ENCODE measurements at places on chromosomes 12 and 14.
A peak's percentile ranks its signal among the peaks of the same experiment; 100 is the strongest.

GRCh38 chr14:32507029-32507984 is 178.2 kb downstream of the AKAP6 start:
- no peak for DNase-seq

DNA sequence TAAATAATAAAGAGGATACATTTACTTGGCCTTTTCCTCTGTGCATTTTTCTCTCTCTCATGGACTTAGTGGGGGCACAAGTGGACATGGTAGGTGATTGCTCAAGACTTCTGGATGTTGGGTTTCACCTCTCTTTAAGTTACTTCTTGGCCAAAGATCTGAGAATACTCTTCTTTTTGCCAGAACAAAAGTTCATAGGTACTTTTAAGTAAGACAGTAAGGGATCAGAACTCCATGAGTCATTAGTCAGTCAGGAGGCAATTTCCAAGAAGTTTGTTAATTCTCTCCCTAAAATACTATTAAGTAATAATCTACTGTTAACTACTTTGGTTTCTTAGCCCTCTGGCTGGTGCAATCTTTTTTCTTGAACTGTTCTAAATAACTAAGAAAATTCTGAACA is 84.2 kb downstream of the GRIP1 start:
- no peak for DNase-seq

- DNase-seq: no peak
Observed at GRCh38 chr14:98237939-98238338, 1034.1 kb downstream of the BCL11B start.

DNA sequence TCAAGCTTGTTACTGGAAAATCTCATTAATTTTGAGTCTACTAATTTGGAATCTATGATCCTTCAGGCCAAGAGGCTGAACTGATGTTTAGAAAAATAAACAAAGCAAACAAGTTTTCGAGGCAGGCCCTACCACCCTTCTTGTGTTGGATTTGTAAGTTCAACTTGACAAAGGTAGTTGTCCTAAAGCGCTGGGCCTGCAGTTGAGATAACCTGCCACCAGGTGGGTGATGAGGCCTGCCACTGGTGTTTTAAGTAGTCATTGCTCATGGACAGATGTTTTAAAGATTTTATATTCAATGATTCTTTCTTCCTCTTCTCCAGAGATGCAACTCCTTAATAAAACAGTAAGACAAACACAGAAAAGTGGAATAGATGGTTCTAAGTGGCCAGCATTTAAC is 19.4 kb downstream of the ACVRL1 start:
- DNase-seq: no peak

- peak; percentile 73 for DNase-seq
Observed at GRCh38 chr12:54017027-54017788, 8.4 kb downstream of the HOXC8 start.

DNA sequence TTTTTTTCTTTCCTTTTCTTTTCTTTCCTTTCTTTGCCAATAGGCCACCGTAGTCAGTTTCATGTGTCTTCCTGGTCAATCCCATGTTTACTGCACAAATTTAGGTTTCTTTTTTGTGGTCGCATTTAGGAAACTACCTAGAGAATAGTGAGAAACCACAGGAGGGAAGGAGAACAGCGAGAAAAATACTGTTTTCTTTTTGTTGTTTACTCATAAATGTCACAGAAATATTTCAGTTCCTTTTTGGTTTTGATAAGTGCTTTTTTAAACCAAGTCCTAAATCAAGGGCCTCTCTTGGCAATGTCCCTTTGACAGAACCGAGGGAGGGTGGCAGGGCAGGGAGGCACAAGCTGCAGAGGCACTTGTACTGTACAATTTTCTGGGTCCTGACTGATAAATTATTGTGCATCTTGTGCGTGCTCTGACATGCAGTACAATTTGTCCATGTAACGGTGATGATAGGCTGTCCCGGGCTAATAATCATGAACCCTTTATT is 326.1 kb downstream of the CACNA1C start:
- DNase-seq: no peak

- DNase-seq: peak; percentile 71
Observed at GRCh38 chr12:57110104-57111030, 795 bp downstream of the STAT6 start.

- DNase-seq: no peak
Observed at GRCh38 chr12:133256321-133256720, 20.6 kb upstream of the ANHX start.

- DNase-seq: no peak
Observed at GRCh38 chr14:24176599-24176998, 4.7 kb downstream of the REC8 start.

GRCh38 chr12:49973361-49973830 is 649 bp downstream of the AQP6 start:
- DNase-seq: no peak

DNA sequence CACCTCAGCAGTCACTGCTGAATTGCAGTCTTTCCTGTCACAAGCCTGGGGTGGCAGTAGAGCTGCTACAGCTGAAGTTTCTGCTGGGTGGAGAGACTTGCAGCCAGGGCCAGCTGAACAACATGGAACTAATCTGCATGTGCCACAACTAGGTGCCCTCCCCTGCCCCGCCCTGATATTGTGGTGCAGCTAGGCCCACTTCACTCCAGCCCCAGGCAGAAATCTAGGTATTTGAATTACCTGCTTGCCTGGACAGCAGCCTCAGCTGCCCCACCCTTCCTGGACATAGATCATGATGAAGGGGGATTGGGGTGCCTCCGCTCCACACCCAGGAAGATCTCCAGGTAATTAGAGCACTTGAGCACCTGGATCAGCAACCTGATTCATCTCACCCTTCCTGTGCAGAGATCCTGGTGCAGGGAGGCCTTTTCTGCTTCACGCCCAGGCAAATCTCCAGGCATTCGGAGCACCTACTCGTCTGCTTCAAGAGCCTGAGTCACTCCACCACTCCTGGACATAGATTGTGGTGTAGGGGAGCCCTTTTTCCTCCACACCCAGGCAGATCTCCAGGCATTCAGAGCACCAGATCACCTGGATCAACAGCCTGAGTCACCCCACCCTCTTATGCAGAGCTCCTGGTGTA is 477.0 kb downstream of the SOX5 start:
- DNase-seq: no peak

- DNase-seq: peak; percentile 53
Observed at GRCh38 chr12:442235-442884, 17.4 kb upstream of the B4GALNT3 start.

DNA sequence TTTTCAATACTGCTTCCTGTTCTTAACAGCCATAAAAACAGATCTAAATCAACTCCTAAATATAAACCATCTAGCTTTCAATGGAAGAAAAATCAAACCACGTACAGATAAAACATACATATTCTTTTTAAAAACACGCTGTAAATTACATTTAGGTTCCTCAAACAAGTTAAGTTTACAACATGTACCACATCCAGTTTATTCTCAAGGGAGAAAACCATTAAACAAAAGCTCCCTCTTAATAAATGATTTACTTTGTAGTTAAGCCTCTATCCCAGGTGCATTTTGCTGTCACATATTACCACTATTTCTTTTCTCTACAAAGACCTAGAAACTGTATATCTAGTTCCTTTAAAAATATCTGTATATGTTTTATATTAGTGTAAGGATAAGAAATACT is 3.1 kb downstream of the NUMB start:
- DNase-seq: no peak

- DNase-seq: peak; percentile 37
Observed at GRCh38 chr12:22974865-22975264, 349.9 kb downstream of the ETNK1 start.

DNA sequence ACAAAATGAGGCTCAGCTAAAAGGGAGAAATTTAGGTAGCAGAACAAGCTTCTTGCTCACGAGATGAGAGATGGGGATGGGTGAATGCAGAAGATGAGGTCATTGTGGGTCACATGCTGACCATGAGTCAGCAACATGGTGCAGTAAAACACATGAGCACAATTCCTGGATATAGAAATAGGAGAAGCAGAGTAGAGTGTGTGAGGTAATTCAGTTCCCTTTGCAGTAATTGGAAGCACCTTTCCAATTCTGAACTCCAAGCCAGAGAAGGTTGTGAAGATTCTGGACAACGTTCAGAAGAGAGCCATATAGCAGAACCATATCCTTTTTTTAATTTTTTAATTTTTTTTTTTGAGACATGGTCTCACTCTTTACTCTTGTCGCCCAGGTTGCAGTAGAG is 62.0 kb upstream of the LMNTD1 start:
- peak; percentile 5 for DNase-seq

DNA sequence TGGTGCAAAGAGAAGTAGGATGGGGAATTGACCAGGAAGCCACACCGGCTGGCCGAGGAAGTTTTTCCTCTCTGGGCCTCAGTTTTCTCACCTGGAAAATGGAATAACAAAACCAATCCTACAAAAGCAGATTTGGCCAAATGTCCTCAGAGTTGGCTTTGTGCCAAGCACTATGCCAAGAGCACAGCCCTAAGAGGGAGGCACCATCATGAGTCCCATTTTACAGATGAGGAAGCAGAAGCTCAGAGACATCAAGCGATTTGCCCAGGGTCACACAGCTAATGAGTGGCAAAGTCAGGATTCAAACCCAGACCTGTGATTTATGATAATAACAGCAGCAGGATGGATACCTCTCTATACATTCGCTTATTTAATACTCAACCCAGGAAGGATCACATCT is 27.3 kb downstream of the RASAL1 start:
- no peak for DNase-seq

DNA sequence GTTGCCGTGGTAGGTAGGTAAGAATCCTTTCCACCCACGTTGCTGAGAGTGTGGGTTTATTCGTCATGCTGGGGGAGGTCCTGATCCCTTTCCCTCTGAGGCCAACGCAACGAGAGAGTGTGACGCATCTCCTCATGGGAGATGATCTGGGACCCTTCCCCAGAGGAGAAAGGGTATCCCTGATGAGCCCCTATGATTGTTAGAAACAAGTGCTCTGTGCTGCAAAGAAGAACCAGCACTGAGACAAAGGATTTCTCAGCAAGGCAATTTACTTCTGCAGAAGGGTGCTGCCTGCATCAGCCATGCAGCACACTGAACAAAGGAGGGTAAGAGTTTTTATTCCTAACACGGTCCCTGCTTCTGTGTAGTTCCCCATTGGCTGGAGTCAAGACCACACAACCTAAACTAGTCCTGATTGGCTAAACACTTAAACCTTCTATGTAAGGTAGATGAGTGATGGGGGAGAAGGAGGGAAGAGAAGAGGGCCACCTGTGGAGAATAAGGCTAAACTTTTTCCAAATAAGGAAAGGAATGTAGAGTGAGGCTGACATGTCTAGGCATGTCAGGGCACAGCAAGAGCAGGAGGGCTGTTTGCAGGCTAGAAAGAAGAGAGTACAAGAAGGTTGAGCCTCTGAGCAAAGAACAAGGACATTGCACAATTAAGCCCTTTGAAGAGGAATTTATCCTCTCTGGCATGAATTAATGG is 21.3 kb downstream of the CLEC2A start:
- DNase-seq: no peak

DNA sequence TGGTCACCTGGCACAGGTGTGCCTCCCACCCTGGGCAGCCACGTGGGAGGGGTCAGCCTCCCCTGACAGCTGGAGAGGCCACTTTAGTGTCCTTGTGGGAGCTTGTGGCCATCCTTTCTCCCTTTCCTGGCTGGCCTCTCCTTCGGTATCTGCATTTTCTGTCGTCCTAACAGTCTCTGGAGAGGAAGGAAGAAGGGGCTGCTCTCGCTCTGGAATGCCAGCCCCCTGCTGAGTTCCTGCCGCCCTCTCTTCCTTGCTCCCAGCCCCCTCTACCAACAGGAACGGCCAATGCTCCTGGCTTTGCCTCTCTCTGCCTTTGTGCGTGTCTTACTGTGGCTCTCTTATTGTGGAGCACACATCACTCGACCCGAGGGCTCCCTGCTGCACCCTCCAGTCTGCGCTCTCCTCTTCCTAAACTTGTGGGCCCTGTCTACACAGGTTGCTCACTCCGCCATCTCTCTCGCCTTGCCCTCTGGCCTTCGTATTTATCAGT is 70.8 kb downstream of the FBXL14 start:
- no peak for DNase-seq

GRCh38 chr12:39441963-39442830 is 723 bp downstream of the KIF21A start:
- DNase-seq: peak; percentile 29

GRCh38 chr12:6899837-6900519 is 4.6 kb upstream of the LRRC23 start:
- peak; percentile 69 for DNase-seq

- DNase-seq: no peak
Observed at GRCh38 chr12:111084605-111085004, 164.2 kb upstream of the MYL2 start.

GRCh38 chr14:23665302-23666016 is 29.3 kb downstream of the DHRS2 start:
- DNase-seq: peak; percentile 48

- no peak for DNase-seq
Observed at GRCh38 chr12:12212769-12213168, 54.1 kb downstream of the LRP6 start.

DNA sequence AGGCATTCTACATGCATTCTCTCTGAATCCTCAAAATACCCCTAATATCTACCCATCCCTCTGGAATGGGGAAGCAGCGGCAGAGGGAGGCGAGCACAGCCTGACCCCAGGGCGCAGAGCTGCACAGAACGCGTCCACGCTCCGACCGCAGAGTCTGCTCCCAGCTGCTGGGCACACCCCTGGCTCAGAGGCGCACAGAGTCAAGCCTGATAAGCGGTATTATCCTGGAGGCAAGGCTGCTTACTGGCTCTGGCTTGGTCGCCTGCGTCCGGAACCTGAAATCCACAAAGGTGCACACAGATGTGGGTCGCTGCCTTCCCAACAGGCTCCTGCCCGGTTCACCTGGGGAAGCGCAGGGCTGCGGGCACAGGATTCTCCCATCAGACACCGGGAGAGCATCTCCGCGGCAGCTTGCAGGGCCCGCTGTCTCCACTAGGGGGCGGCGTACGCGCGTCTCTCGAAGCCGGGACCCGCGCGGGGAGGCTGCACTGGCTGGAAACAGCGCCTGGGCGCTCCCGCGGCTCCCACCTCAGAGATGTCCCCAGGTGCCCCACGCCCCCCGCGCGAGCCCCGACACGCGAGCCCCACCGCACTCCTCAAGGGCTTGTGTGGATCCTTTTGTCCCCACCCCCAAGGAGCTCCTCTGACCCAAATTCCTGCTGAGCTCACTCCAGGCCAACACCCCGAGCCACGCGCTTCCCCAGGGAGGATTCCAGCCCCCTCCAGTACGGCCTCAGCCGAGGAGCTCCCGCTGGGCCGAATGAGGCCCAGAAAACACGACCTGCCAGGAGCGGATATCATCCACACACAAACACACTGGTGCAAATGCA is 120.1 kb upstream of the FZD10 start:
- DNase-seq: peak; percentile 48

DNA sequence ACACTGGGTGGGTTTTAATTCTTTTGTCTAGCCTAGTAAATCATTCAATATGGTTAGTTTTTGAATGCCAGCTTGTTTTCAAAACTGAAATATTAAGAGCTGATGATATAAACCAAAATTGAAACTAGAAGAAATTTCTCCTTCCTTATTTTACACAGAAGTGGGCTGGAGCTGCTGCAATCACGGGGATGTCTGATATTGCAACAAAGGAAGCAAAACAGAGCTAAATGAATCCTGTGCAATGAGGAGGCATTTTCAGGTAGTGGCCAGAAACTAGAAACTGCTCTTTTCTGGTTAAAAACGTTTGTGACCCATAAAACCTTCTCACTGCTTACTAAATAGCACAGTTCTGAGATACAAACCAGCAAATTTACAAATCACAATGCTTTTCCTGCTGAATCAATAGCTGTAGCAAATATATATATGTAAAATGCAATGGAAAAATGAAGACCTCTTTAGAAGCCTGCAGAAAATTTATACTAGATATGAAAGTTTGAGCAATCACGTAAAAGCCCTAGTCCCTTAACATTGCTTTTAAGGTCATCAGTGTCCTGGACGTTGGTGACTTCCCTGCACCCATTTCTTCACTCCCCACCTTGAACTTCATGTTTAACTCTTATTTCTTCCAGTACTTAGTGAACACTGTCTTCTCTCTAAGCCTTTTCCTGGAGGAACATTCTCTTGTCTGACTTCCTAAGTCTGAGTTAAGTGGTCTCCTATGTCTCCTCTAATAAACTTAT is 15.9 kb upstream of the LRRK2 start:
- no peak for DNase-seq
